ENCODE measurements at places on chromosomes 16 and 17.

DNA sequence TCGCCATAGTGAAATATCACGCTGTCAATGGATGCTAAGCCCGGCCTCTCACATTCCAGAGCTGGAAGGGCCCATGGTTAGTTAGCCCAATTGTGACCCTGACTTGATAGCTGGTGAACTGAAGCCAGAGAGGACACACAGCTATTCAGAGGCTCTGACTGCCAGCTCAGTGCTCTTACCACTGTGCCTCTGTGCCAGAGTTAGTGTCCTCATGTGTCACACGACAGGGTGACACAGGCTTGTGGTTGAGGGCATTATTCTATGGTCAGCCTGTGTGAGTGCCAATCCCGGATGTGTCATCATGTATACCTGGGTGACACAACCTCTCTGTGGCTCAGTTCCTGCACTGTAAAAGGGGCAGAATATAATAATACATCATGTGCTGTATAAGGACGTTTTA, 2.5 kb upstream of the MT1X start:
- peak; percentile 80 for DNase-seq

DNA sequence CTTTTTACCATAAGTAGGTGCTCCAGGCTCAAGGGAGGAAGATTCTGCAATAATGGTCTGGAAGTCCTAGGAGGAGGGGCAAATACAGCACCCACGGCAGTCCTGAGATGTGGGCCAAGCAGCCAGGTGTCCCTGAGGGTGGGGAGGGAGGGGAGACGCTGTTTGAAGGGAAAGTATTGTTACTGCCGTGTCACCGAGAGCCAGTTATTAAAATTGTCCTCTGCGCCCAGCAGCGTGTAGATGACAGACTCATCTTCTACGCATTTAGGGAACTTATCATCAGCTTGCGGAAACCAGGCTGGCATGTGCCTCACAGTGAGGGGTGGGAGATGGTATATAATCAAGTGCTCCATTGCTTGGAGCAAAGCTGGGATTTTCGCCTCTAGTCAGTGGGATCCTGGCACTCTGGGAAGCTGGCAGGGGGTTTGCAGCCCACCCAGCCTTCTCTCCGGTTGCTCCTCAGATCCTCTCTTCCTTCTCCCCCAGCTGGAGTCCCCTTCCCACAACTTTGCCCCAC, 104.6 kb downstream of the OR1D5 start:
- no peak for DNase-seq

GRCh38 chr16:25959221-25959620, 267.5 kb downstream of the HS3ST4 start:
- DNase-seq: no peak

GRCh38 chr16:17466876-17467275, 3.9 kb downstream of the XYLT1 start:
- DNase-seq: no peak

DNA sequence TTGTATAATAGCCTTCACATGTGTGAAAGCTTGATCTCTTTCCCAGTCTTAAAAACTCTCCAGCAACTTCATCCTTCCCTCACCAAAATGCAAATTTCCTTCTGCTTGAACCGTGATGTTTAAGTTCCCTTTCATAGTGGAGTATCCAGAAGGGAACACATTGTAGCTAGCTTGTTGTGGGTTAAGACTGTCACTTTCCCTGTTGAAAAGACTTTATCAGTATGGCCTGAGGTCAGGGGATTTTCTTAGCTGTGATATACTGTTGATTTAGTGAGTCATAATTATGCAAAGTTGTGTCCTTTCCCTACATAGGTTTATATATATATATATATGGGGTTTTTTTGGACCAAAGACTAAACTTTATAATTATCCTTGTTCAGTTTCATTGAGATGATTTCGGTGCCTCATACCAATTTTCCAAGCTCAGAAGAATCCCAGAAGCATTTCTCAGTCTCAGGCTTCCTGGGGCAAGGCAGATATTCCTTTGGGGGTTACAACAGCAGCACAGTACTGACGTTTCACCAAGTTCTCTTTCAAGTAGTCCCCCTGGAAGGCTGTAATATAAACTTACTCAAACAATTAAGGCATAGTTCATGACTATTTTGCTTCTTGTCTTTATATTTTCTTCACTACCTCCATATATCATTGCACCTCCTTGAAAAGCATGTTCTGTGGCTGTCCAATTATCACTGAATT, 35.7 kb downstream of the ESRP2 start:
- DNase-seq: no peak

DNA sequence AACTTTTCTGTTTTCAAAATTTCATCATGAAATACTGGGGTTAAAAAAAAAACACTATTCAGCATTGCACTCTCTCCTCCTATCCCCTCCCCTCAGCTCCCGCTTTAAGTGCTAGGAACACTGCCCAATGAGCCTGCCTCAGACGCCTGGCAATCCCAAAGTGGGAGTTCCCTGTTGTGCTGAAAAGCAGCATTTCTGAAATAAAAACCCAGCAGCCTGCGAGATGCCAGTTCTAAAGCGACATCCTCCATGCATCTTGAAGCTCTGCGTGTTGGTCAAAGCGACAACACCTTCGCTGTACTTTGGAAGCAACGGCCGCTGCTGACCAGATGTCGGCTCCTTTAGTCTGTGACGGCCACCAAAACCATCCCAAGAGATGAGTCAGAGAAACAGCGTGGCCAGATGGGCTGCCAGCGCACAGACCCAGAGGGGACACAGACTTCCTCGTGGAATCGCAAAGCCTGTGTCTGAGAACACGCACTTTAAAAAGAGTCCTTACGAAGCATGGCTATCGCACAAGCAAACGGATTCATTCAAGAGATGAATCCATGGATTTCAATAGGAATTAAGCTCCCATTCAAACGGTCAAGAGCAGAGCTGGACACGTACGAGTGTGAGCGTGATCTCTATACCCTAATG, 32.8 kb downstream of the FBXO31 start:
- peak; percentile 38 for DNase-seq

DNA sequence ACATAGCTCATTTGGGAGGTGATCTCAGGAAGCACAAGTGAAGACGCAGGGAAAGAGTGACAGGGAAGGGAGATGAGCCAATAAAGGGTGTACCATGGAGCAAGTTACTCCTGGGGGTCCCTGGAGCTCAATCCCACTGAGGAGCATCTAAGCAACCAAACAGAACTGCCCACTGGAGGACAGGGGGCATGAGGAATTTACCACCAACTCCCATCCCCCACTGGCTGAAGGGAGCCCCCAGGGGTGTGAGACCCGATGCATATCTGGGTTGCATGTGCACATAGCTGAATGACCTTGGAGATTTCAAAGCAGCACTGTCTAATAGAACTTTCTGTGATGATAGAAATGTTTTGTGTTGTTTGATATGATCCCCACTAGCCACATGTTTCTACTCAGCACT, 29.6 kb downstream of the C16orf82 start:
- no peak for DNase-seq

GRCh38 chr16:23258919-23259237, 43.2 kb upstream of the SCNN1B start:
- DNase-seq: no peak

DNA sequence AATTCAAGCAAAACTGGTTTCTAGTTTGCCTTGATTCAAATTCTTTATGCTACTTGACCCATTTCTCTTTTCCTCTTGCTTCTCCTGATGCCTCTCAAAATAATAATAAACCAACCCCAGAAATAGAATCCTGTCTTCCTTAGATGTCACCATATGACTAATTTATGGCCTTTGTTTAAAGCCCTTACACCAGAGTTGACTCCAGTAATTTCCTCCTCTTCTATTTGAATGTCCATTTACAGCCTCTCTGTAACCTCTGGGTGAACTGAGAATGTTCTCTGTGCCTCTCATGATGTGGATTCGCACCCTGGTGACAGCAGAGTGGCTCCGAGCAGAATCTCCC, 31.5 kb downstream of the ZFHX3 start:
- no peak for DNase-seq
